ENCODE measurements at places on chromosomes 11 and 22.

DNA sequence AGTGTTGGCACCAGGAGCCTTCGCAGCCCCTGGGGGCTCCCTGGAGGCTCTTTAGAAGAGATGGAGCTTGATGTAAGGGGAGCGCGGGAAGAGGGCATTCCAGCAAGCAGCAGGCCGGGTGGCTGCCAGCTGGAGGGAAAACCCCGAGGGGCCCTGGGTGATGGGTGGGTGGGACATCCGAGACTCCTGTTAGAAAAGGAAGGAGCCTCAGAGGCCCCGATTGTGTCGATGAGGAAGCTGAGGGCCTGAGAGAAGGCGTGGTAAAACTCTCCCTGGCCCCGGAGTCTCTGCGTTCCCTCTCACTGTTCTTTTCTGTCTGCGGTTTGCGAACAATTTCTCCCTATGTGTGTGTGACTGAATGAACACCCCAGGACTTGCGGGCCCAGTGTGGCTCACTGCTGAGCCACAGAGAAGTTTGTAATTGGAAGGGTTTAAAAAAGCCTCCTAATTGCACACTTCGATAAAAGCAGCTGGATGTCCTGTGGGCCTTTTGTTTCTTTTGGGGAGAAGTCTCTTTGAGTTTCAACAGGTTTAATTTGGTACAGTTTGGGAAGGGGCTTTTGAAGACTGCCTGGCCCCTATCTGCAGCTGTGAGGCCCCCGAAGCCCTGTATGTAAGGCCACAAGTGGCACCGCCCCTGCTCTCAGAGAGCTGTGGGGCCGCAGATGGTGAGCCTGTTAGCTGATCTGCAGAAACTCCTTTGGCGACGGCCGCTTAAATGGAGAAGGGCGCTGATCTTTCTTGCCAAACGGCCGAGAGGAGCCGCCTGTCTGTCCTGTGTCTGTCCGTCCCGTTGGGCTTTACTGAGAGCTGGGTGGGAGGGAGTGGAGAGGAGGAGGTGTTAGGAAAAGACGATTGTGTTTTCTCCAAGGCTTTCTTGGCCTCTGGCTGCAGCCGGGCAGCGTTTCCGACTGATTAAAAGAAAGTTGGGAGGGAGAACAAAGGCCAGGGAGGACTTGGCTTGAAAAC lies 2.0 kb downstream of the FBLN1 start:
- DNase-seq = no peak

GRCh38 chr22:43811777-43812148 lies 342 bp downstream of the EFCAB6 start:
- no peak for DNase-seq

DNA sequence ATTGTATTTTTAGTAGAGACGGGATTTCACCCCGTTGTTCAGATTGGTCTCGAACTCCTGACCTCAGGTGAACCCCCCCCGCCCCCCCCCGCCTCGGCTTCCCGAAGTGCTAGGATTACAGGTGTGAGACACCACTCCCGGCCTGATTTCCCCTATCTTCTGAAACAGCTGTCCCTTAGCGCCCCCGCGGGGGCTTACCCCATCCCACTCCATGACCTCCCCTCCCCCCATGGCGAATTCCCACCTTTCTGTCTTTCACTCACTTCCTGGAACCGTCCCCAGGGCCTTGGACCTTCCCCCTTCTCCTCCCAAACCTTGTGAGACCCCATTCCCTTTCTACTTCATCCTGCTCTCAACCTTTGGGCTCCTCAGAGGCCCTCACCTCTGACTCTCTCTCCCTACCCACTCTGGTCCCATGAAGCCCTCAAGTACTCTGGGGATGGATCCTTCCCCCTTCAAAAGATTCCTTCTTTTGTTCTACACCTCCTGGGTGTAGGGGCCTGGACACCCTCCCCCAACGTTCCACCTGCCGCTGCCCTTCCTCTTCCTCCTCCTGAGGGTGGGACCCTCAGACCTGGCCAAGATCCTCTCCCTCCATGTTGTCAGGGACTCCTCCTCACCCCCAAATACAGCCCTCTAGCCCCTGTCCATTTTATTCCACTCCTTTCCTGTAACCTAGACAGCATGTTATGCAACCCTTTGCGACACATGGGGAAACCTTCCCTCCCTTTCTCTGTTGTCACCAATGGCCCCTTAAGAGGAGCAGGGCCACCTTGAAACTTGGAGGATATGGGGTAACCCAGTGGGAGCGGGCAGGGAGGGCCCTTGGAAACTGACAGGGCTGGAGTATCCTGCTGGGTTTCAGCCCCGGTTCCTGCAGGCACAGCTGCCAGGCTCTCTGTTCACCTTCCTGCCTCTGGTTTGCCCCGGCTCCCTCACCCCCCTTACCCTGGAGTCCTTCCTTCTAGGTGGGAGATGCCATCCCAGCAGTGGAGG lies 1.1 kb downstream of the PRDX5 start:
- DNase-seq = no peak

DNA sequence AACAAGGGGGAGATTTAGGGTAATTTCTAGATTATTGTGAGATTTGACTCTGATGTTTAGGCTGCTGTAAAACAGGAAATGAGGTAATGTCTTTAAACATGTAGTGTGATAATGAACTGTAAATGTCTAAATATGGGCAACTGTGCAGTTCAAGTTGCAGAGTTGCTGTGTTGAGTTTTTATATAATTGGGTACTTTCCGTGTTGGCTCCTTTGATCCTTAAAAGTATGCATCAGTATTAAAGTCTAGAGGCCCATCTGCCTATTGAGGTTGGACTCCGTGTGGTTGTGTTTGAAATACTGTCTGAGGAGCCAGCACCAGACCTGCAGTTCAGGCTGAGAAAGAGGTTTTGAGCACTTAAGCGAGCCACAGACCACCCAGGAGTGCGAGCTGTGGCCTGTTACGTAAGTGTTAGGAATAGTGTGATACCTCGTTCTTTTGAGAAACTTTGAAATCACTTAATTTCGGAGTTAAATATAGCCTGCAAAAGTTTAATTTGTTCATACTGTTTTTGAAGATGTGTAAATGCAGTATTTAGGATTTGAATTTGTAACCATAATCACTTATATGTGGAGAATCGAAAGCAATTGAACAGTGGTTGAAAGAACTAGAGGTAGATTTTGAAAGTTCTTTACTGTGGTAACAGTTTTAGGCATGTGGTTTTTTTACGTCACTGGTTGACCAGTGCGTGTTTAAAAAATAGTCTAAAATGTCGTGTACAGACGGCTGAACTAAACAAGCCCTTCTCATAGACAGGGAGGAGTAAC lies 9.0 kb downstream of the FAM118A start:
- DNase-seq = no peak

- no peak for DNase-seq
These were observed 50.6 kb downstream of the CSTPP1 start for GRCh38 chr11:46987183-46987582.

DNA sequence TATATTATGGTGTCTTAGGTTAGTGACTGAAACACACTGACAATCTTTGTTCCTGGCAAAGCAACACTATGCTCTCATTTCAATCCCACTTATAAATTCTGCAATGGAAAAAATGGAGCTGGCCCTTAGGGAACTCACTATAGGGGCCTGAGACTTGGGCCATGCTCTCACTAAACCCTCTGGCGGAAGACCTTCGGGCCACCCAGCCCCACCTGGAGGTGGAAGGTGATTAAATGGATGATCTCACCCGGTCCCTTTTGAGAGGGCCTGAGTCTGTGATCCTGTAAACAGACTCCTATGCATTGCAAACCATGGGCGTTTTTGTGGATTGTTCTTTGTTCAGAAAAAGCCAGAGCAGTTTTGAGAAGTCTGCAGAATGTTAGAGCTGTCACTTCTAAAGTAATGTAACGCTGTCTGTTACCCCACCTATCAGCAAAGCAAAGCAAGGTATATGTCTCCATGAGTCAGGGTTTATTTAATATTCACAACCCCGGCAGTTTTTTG lies 17.0 kb upstream of the CDON start:
- DNase-seq = no peak

DNA sequence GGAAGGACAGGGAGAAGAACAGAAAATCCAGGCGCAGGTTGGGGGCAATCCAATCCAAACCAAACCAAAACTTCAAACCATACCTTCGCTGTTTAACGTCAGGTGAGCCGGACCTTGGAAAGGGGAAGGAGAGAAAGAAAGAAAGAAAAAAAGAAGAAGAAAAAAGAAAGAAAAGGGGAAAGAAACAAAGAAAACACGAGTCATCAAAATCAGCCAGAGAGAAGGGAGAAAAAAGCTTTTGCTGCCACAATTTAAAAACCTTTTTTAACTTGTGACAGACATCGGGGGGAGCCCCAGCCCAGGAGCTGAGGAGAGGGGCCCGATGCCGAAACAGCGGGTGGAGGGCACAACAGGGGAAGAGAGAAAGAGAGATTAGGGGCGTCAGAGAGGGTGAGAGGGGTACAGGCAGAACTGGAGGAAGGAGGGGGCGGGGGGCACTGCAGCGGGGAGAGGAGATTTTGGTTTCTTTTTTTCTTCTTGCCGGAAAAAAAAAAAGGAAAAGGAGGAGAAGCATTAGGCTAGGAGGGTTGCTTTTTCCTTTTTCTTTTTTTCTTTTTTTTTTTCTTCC lies 30.1 kb downstream of the NRXN2 start:
- no peak for DNase-seq

- DNase-seq = no peak
These were observed 19.3 kb upstream of the CD5 start for GRCh38 chr11:61082931-61083531.

DNA sequence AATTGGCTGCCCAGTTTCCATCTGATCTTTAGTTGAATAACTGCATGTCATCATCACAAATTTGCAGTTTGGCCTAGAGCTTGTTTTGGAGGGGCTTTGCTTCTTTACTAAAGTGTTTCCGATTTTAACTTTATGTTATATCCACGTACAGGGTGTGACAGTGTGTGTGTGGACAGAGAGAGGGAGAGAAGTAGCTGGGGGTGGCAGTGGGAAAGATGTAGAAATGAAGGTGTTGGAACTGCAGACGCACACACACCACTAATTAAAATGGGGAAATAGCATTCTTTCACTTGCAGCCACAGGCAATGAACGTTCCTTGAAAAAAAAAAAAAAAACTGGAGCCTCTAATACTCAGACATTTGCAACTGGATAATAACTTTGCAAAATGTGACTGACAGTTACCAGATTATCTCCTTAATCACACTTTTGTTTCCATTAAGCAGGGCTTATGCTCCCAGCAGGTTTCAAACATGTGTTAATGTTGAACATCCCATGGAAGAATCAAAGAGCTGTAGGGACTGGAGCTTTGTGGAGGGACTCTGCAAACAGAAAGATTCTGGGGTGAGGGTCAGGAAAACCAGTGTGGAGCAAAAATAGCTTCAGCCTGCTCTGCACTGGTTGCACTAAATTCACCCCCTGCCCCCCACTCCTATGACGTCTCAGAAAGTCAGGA lies 238.1 kb upstream of the TENM4 start:
- no peak for DNase-seq

GRCh38 chr11:33620423-33621171 lies 80.0 kb downstream of the C11orf91 start:
- no peak for DNase-seq

GRCh38 chr22:50034126-50035081 lies 21.8 kb upstream of the IL17REL start:
- DNase-seq = no peak

GRCh38 chr22:47814474-47814873 lies 1052.0 kb downstream of the TBC1D22A start:
- DNase-seq = no peak

DNA sequence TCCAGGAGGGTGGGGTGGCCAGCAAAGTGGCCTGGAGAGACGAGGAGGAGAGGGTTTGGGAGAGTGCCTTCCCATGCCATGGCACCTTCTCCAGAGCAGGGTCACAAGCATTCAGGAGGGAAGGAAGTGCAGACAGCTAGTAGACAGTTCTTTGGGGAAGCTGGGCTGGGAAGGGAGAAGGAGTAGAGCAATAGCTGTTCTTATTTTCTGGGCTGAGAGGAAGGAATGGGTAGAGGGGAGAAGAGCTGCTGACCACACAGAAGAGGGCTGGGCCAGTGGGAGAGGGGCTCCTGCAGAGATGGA lies 14.8 kb upstream of the PICK1 start:
- DNase-seq = no peak

GRCh38 chr22:25953919-25954318 lies 211.9 kb downstream of the MYO18B start:
- no peak for DNase-seq

GRCh38 chr22:23110190-23110921 lies 31.4 kb downstream of the RSPH14 start:
- no peak for DNase-seq

- DNase-seq = no peak
These were observed 14.0 kb downstream of the SGSM1 start for GRCh38 chr22:24819911-24820461.

DNA sequence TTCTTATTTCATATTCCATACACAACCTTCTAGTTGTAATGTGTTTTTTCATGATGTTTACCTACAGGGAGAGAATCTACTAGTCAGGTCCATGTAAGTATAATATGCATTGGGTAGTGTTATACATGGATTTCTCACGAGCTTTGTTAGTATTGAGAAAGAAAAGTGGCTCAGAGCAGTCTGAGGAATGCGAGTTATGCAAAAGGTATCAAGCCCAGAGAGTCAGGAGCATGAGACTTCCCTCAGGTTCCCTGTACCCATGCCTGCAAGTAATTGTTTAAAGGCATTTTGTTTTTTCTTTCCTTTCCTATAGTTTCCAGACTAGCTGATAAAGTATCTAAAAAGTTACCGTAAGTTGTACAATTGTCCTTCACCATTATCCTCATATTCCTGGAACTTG lies 66.1 kb downstream of the STK33 start:
- no peak for DNase-seq

- no peak for DNase-seq
These were observed 153.4 kb downstream of the JRKL start for GRCh38 chr11:96543177-96543576.

GRCh38 chr22:41939981-41940831 lies 6.7 kb downstream of the CENPM start:
- no peak for DNase-seq

DNA sequence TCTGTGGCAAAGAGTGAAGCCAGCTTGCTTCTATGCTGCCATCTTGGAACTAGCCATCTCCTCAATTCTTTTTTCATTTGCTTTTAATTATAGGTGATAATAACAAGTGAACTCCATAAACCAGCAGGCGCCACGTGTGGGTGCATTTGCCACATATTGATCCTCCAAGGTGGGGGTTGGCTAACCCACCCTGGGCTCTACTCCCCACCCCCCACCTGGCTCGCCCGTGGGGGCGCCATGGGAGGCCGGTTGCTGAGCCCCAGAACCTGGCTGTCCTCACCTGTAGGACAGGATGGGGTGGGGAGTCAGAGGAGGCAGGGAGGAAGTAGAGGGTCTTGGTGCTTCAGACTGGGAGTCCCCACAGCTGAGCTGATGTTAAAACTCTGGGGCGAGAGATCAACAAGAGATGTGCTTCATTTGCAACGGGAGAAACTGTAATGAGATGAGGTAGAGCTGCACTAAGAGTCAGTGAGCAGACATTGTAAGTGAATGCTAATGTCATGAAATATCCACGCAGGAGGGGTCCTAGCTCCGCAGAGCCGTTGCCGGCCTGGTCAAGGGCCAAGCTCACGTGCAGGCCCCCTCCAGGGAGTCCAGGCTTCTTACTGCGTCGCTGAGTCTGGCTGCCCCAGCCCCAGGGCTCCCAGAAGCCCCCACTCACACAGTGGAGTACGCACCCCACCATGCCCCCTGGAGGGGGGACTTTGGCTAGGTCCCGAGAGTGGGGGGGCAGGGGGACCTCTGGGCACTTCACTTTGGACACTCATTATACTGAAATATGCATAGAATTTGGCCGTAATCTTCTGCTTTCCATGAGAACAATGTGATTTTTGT lies 59.4 kb downstream of the BRD1 start:
- DNase-seq = no peak

GRCh38 chr11:7538031-7538430 lies 24.2 kb downstream of the PPFIBP2 start:
- no peak for DNase-seq

All from RCC 7860 (cell line).